ENCODE measurements at places on chromosomes 2 and 18.

GRCh38 chr2:10424051-10424450, 24.1 kb downstream of the ODC1 start:
- no peak for DNase-seq

- no peak for DNase-seq
Measured at GRCh38 chr18:54607213-54608027, 16.4 kb downstream of the DYNAP start.

DNA sequence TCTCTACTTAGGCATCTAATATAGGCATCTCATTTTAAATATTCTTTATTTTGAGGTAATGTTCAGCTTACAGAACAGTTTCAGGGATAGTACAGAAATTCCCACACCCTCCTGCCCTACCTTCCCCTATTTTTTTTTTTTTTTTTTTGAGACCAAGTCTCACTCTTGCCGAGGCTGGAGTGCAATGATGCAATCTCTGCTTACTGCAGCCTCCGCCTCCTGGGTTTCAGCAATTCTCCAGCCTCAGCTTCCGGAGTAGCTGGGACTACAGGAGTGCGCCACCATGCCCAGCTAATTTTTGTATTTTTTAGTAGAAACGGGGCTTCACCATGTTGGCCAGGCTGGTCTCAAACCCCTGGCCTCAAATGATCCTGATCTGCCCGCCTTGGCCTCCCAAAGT, 97.6 kb downstream of the EPB41L5 start:
- no peak for DNase-seq

DNA sequence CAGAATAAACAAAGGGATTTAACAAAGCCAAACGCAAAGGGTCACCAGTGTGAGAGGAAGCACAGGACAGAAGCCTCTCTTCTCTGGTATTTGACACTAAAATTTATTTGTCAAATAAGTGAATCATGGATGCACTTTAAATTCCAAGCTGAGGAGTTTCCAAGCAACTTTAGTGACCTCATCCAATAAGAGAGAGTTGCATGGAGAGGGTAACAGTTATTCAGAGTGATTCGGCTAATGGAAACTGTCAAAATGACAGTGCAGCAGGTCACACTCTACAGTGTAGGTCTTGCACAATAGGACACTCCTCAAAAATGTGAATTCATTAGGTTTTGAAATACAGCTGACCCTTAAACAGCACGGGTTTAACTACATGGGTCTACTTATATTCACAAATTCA, 103.9 kb upstream of the ACVR1C start:
- no peak for DNase-seq

DNA sequence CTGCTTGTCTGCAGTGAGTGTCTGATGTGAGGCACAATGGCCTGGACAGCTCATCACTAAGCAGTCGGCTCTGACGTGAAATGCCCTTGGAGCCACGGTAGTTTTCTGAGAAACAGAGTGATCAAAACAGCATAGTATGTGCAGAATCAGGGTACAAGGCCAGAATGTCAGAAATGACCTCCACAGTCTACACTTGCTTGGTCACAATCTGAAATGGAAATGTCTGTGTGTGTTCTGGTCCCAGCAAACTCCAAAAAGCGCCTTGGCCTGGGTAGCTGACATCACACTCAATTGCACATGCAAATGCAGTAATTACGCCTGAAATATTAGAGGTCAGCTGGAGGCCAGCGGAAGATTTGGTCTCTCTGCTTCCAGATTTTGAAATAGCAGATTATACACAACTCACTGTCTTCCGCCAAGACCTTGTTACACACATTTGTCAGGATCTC, 95.4 kb downstream of the CTAGE1 start:
- no peak for DNase-seq

GRCh38 chr2:199465390-199465789, 7.7 kb upstream of the SATB2 start:
- no peak for DNase-seq
